ENCODE measurements at places on chromosomes 7 and 10.

- peak; percentile 1 for DNase-seq
Observed at GRCh38 chr10:83310688-83311087, 828.6 kb upstream of the GHITM start.

DNA sequence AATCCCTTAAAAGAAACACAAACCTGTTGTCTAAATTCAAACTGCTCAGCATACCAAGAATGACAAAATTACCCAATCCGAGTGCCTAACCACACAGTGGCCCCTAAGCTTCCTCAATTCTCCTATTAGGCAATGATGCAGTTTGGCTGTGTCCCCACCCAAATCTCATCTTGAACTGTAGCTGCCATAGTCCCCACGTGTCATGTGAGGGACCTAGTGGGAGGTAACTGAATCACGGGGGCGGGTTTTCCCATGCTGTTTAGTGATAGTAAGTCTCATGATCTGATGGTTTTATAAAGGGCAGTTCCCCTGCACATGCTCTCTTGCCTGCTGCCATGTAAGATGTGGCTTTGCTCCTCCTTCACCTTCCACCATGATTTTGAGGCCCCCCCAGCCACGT lies 21.9 kb downstream of the PSAP start:
- no peak for DNase-seq

DNA sequence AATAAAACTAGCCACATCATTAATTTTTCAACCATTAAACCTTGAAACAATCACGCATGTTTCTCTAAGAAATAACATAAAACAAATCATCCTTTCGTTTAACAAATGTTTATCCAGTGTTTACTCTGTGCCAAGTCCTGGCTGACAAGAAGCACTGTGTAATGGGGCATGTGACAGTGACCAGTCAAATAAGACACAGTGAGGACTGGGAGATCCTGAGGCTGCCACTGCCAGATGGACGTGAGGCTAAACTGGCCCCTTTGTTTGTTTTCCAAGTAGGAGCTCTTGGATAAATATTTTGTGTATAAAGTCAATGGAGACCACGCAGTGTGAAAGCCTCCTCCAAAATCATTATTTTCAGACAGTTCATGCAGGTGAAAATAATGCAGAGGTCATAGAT lies 626.2 kb downstream of the SUGCT start:
- DNase-seq, result no peak

DNA sequence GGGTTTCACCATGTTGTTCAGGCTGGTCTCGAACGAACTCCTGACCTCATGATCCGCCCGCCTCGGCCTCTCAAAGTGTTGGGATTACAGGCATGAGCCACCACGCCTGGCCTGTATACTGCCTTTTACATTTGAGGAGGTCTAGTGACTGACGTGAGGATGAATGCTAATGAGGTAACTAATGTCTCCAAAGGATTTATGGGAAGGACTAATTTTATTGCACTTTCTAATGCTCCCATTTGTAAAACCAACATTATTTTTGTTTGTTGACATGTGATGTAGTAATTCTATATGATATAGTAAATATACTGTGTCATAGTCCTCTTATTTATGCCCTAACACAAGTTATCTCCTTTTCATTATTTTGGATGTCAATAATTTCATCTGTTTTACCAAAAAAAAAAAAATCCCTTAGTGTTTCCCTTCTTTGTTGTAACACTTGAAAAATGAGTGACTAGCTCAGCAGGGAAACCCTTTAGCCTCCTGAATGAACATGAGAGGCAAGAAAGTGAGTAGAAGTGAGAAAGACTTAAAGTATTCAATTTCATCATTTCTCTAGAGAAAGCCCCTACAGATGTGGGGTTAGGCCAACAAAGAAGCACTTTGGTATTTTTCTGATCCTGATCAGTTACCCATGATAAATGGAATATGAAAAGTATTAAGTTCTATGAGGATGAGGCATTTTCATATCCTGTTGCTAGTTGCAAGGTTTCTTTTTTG lies 596.9 kb upstream of the PCDH15 start:
- no peak for DNase-seq

GRCh38 chr7:104176332-104176731 lies 31.5 kb downstream of the ORC5 start:
- DNase-seq, result no peak

GRCh38 chr7:5217851-5218331 lies 27.9 kb downstream of the WIPI2 start:
- DNase-seq, result no peak

DNA sequence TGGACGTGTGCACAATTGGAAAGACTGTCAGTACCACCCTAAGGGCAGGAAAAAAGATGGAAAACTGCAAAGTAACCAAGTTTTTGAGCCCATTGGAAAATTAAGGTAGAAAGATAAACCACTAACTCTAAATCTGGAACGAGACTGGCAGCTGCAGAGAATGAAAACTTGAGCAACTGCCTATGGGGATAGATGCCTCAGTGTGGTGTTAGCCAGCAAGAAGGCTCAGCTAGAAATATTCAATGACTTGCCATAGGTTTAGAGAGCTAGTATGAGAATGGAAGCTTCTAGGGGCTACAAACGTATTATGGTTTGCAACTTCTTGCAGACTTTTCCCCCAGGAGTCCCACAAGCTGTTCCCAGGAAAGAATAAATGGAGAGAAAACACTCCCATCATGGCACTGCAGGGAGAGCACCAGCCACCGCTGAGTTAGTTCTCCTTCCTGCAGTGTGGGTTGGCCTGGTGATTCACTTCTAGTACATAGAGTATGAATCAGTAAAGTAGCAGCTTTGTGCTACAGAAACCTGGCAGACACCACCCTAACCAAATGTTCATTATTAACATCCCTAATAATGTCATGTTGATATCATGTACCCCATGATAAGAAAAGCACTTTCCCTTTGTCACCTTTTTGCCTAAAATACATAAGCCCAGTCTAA lies 372.4 kb upstream of the VWC2 start:
- no peak for DNase-seq

- DNase-seq, result no peak
Observed at GRCh38 chr7:119879835-119880234, 393.1 kb upstream of the KCND2 start.

DNA sequence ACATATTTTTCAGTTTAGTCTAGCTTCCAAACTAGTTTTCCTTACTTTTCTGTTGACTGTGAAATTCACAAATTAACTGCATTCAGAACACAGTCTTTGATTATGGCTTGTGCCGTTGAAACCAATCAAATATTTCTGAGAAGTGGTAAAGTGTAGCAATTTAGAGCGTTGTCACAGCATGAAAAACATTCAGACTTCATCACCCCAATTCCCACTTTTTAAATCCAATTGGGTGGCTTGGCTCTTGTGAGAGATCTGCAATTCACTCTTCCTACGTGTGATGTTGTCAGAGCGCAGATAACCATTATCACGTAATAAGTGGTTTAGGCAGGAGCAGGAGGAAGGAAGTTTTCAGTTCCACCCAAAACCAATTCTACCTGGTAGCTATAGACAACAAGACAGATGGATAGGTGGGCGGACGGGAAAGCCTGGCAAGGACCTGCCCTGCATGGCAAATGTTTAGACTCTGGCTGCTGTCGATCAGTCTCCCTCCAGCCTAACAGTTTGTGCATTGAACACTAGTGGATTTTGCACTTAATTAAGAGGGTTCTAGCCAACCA lies 8.9 kb downstream of the COBL start:
- DNase-seq, result no peak

DNA sequence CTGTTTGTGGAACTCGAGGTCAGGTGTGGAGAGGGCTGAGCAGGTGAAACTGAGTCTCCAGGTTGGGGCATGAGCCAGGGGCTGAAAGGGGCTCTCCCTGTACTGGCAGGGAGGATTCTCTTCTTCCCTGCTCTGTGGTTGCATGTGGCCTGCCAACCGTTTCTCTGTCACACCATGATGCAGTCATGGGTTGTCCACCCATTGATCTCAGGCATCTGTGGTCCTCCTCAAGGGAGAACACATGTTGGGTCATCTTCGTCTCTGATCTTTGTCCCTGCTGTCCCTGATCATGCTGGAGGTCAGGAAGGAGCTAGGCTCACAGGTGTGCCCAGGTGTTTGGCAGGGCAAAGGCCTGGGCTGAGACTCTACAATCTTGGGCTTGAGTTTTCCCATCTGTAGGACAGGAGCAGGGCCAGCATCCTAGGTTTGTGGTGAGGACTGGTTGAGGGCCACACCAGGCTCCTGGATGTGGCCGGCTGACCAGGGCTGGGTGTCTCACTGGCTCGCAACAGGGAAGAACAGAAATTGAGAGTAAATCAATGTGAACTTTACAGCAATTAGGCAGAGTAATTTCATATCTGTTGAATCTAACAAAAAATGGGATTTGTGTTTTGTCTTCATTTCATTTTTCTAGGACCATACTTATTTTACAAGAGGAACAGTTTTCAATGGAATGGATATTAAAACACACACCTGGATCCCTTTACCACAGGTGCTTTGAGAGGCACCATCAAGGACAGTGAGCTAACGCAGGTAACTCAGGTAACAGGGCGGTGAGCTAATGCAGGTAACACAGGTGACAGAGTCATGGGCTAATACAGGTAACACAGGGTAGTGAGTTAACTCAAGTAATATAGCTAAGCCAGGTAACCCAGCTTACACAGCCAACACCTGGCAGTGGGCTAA lies 58.5 kb upstream of the IGFBP3 start:
- DNase-seq, result no peak

- no peak for DNase-seq
Observed at GRCh38 chr10:4120096-4120853, 335.3 kb upstream of the KLF6 start.

DNA sequence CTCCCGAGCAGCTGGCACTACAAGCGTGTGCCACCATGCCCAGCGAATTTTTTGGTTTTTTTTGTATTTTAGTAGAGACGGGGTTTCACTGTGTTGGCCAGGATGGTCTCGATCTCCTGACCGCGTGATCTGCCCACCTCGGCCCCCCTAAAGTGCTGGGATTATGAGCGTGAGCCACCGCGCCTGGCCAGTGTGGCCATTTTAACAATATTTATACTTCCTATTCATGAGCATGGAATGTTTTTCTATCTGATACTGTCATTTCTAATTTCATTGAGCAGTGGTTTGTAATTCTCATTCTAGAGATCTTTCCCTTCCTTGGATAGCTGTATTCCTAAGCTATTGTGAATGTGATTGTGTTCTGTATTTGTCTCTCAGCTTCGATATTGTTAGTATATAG lies 96.2 kb downstream of the GLCCI1 start:
- DNase-seq, result no peak

- DNase-seq, result no peak
Observed at GRCh38 chr7:135251496-135252391, 18.1 kb downstream of the STRA8 start.

GRCh38 chr10:118209215-118209614 lies 132.9 kb downstream of the FAM204A start:
- DNase-seq, result no peak

DNA sequence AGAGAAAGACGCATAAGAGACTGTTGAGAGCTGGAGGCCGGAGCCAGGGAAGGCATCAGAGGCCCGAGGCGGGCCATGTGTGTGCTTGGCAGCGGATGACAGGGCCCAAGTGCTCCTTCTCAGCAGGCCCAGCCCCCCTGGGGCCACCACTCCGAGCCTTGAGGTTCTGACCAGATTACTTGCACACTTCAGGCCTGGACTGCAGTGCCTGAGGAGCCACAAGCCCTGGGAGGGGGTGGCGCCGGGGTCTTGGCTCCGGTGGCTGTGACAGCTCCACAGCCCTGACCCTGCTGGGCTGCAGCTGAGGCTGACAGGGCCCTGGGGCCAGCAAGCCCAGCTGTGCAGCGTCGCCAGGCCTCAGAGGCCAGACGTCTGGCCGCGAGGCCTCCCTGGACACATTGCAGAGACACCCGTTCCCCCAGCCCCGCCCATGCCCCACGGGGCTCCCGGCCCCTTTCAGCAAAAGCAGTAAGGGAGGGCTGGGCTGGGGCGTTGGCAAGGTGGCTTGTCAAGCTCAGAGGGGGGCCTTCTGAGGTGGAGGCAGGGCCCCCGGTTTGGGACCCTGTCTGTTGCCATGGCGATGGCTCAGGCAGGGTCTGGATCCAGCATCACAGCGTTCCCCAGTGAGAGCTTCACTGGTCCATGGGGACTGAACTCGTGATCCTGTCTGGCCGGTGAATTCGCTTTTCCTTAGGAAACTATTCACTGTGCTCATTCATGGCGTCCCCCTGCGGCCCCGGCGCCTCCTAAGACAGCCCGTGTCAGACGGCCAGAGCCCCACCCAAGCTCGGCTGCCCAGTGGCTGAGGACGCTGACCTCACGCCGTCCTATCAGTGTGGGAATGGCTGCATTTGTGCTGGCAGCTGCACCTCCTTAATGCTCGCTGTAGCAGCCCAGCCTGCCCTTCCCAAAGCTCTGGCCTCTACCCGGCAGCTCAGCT lies 5.7 kb downstream of the ELN start:
- DNase-seq, result no peak

GRCh38 chr7:113392421-113392820 lies 274.1 kb upstream of the SMIM30 start:
- no peak for DNase-seq

DNA sequence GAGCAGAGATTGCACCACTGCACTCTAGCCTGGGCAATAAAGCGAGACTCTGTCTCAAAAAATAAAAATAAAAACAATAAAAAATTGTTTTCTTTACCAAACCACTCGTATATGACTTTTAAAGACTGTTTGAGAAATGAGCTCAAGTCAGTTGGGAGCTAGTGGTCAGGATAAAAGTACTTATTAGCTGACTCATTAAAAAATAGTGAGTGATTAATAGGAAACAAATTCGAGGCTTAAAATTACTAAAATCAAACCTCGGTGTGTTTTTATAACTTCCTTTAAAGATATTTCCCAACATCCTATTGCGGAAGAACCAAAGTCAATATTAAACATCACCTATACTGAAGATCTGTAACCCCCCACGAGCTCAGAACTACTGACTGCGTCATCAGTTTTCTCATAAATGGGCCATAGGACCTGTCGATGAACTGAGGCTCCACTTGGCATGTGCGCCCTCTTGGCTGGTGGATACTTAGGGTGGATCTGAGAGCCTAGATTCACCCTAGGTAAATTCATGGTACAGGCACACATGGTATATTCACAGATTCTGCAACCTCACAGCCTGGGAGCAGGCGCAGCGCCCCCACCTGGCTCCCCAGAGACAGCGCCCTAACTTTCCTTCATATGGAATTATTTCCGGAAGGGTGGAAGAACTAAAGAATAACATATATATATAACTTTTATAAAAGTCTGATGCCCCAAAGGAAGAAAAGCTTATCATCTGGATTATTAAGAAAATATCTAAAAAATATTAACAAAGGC lies 9.2 kb downstream of the MKI67 start:
- no peak for DNase-seq

- no peak for DNase-seq
Observed at GRCh38 chr7:1948887-1949680, 279.0 kb downstream of the ELFN1 start.
